ENCODE measurements at places on chromosomes 2 and 18. TPM values are rescaled to one million over a fixed set of nuclear protein-coding genes. Genes with fewer than 3 reads are reported as not detected.

SNX17 gene
- total RNA-seq, result 107 TPM

KCNJ3 gene
- not detected for total RNA-seq

IL1RN gene
- 20.1 TPM for total RNA-seq

ANKRD30B gene
- not detected for total RNA-seq

SLC8A1 gene
- 58.5 TPM for total RNA-seq

DSG1 gene
- total RNA-seq, result not detected

PPP1CB gene
- 233 TPM for total RNA-seq

GALR1 gene
- not detected for total RNA-seq

GRCh38 chr2:74911061-74911460 lies 47.4 kb upstream of the POLE4 start:
- DNase-seq, result no peak
- H3K27me3 ChIP-seq, result peaks cover 5% of the 10 kb centered on the region
- no peaks in the 10 kb centered on the region for H3K4me1 ChIP-seq
- H3K27ac ChIP-seq, result no peak overlapping the region

DNA sequence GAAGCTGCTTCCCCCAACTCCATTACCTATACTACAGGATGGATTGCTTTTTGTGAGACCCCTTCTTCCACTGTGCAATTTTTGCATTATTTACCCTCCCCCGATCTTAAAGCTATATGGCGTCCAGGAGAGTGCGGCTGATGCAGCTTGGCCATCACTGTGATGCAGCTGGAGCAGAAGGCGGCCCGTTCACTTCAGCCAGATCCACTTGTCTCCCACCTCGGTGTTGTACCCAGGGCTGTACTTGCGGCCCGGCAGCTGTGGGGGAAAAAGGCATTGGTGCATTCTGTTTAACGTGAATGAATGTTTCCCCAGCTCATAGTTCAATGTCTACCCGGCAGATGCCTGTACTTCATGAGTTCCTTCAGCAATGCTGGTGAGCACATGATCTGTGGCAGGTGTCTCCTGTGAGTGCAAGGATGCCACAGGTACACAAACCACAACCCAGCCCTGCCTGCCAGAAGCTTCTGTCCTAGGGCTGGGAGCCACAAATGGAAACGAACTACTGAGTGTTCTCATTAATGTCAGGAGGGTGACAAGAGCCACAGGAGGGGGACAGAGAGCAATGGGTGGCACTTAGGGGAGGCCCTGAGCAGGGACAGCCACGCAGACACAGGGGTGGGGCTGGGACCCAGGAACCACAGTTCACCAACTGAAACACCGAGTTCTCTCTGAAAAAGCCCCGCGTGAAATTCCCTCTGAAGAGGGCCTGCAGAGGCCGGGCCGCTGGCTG lies 64.0 kb downstream of the NDUFA10 start:
- no peaks in the 10 kb centered on the region for H3K4me1 ChIP-seq
- no peak overlapping the region for H3K4me3 ChIP-seq
- H3K36me3 ChIP-seq, result peaks cover 70% of the 10 kb centered on the region

- no peaks in the 10 kb centered on the region for H3K36me3 ChIP-seq
- no peaks in the 10 kb centered on the region for H3K4me1 ChIP-seq
- H3K27ac ChIP-seq, result no peak overlapping the region
- DNase-seq, result no peak
Observed at GRCh38 chr2:217102956-217103355, 243.1 kb upstream of the TNP1 start.

DNA sequence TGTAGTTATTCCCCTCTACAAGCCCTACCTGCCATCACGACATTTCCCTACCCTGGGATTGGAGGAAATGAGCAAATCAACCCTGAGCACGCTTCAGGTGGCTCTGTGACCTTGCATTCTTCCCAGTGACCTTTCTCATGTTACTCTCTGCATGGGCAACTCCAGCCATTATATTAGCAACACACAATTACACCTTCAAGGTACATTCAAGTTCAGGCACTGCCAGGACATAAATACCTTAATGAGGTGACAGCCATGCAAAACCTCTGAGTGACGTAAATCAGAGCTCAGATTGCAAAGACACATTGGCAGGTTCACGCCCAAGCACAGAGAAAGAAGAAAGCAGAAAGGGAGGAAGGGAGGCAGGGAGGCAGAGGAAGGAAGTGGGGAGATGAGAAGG lies 68.7 kb upstream of the ALK start:
- H3K27ac ChIP-seq, result no peak overlapping the region
- H3K4me3 ChIP-seq, result no peak overlapping the region
- no peaks in the 10 kb centered on the region for H3K4me1 ChIP-seq
- DNase-seq, result no peak
- H3K27me3 ChIP-seq, result no peaks in the 10 kb centered on the region
- H3K36me3 ChIP-seq, result no peaks in the 10 kb centered on the region

GRCh38 chr2:238284802-238285515 lies 3.5 kb downstream of the PER2 start:
- no peaks in the 10 kb centered on the region for H3K36me3 ChIP-seq
- peaks cover 74% of the 10 kb centered on the region for H3K4me1 ChIP-seq
- no peaks in the 10 kb centered on the region for H3K27me3 ChIP-seq
- DNase-seq, result peak; percentile 11
- peak overlapping the region; percentile 93 for H3K27ac ChIP-seq
- H3K4me3 ChIP-seq, result no peak overlapping the region

DNA sequence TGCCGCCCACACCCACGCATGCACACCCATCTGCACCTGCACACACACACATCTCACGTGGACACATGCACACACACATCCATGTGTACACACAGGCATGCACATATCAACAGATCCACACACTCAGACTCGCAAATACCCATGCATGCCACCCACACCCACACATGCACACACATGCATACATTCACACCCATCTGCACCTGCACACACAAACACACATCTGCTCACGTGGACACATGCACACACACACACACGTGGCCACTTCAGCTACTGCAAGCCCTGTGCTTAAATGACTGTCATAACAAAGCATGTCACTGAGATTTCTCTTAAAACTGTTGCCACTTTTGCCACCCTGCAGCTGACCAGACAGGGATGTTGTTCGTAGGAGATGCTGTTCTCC lies 186.6 kb downstream of the SNTG2 start:
- H3K4me3 ChIP-seq, result no peak overlapping the region
- no peak overlapping the region for H3K27ac ChIP-seq
- no peaks in the 10 kb centered on the region for H3K27me3 ChIP-seq
- no peaks in the 10 kb centered on the region for H3K4me1 ChIP-seq
- no peaks in the 10 kb centered on the region for H3K36me3 ChIP-seq

DNA sequence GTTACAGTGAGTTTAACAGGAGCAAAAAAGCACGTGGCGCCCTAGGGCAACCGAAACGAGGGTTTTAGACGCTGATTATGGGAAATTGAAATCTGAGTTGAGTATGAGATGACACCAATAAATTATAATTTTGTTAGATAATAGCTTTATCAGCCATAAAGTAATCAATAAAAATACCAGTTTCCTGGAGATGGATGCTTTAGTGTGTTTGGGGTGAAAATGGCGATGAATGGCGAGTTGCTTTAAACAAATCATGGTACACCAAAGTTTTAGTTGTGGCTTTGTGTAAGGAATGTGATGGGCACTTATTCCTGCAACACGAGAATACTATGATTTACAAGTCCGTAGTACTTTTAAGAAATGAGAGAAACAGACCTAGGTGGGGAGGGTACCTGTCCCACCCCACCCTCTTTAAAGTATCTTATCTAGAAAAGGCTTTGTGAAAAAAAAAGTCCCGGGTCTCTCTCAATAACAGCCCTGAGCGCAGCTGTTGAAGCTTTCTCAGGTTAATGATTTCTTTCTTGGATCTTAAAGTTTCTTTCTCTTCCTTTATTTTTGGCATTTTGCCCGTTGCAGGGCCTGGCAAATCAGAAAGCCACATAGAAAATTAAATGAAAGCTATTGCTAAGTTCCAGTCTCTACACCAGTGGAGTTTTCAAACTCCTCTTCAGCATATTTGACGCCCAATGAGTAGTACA lies 1.5 kb upstream of the RRM2 start:
- no peaks in the 10 kb centered on the region for H3K36me3 ChIP-seq
- peak overlapping the region; percentile 75 for H3K27ac ChIP-seq
- H3K4me1 ChIP-seq, result peaks cover 41% of the 10 kb centered on the region
- peak overlapping the region; percentile 81 for H3K4me3 ChIP-seq
- peaks cover 16% of the 10 kb centered on the region for H3K27me3 ChIP-seq

- no peak overlapping the region for H3K27ac ChIP-seq
- no peak for DNase-seq
- H3K4me1 ChIP-seq, result no peaks in the 10 kb centered on the region
- H3K36me3 ChIP-seq, result no peaks in the 10 kb centered on the region
- no peaks in the 10 kb centered on the region for H3K27me3 ChIP-seq
- H3K4me3 ChIP-seq, result no peak overlapping the region
Observed at GRCh38 chr2:32990556-32990955, 43.8 kb downstream of the LTBP1 start.

DNA sequence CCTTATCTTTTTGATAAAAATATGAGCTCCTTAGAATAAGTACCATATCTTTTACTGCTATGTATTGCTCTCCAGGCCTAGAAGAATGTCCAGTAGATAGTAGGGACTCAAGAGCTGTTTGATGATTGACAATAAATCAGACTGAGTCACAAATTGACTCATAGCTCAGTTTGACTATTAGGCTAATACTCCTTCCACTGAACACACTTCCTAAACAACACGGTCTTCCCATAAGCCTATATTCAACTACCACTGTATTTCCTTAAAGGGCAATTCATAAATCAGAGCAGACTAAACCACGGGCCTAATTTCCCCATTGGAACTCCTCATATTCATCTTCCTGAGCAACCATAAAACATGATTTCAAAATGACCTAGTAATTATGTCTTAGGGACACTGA lies 258.5 kb downstream of the ALK start:
- DNase-seq, result no peak
- H3K27me3 ChIP-seq, result no peaks in the 10 kb centered on the region
- no peaks in the 10 kb centered on the region for H3K36me3 ChIP-seq
- no peaks in the 10 kb centered on the region for H3K4me1 ChIP-seq
- no peak overlapping the region for H3K27ac ChIP-seq

- DNase-seq, result no peak
- H3K27ac ChIP-seq, result no peak overlapping the region
- H3K4me3 ChIP-seq, result no peak overlapping the region
- no peaks in the 10 kb centered on the region for H3K4me1 ChIP-seq
Observed at GRCh38 chr18:78518805-78519204, 460.8 kb upstream of the SALL3 start.

GRCh38 chr2:216651351-216651881 lies 18.2 kb downstream of the IGFBP2 start:
- H3K4me3 ChIP-seq, result no peak overlapping the region
- H3K27ac ChIP-seq, result no peak overlapping the region
- H3K27me3 ChIP-seq, result no peaks in the 10 kb centered on the region
- H3K36me3 ChIP-seq, result no peaks in the 10 kb centered on the region

DNA sequence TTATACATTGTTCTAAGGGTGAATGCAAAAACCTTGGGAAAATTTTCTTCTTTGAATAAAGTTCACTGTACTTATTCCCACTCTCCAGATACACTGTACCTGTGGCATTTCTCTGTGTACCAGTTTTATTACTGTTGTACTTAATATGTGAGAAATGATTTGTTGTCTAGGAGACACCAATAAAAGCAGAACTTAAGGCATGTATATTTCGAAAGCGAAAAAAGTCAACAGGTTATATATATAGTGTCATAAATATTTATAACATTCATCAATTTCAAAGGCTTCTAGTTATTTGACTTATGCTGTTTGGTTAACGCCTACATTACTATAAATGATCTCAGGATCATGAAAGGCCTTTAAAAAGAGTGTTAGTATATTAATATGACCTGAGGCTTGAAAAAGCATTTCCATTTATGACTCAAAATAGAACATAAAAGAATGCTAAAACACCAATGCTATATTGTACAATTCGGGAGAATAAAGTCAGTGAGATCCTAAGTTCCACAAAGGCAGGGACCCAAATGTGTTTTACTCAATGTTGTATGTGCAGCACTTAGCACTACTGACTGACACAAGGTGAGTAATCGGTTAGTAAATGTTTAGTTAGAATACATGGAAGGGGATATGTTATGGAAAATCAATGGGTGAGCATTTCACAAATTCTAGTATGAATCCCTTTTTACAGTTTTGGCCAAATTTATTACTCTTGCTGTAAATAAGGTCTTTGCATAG lies 32.2 kb upstream of the HNRNPA3 start:
- H3K36me3 ChIP-seq, result no peaks in the 10 kb centered on the region
- DNase-seq, result no peak
- H3K27me3 ChIP-seq, result no peaks in the 10 kb centered on the region
- H3K4me3 ChIP-seq, result no peak overlapping the region
- no peak overlapping the region for H3K27ac ChIP-seq

DNA sequence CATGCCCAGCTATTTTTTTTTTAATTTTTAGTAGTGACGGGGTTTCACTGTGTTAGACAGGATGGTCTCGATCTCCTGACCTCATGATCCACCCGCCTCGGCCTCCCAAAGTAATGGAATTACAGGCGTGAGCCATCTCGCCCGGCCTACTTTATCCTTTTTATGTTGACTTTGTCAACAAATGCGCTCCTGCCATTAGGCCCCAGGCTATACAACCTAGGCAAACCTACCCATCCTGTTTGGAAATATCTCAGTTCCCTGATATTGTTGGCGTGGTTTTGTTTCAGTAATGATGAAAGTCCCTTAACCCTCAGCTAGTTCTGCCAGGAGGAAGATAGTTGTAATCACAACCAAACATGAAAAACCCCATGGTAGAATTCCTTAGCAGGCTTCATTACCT lies 249.4 kb upstream of the SOX11 start:
- no peaks in the 10 kb centered on the region for H3K27me3 ChIP-seq
- no peaks in the 10 kb centered on the region for H3K36me3 ChIP-seq
- no peak overlapping the region for H3K27ac ChIP-seq

DNA sequence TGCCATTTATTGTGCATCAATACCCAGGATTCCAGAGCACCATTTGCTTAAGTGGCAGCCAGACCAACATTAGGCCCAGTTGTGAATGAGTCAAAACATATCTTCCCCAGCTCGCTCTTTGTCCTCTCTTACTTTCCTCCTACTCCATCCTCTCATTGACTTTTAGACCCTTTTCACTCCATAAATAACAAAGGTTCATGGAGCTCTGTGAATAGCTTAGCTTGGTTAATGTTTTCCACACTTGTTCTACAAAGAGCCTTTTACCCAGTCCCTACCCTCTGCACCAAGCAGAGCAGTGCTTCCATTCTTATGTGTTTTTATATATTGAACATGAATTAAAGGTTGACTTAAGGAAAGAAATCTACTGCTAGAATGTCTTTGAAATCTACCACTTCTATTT lies 625.8 kb upstream of the FANCL start:
- H3K4me1 ChIP-seq, result no peaks in the 10 kb centered on the region
- DNase-seq, result no peak
- no peak overlapping the region for H3K27ac ChIP-seq
- H3K27me3 ChIP-seq, result no peaks in the 10 kb centered on the region
- no peak overlapping the region for H3K4me3 ChIP-seq

Data from lower lobe of right lung (tissue), 2 donors.